ENCODE measurements at places on chromosomes 11 and 22.
A peak's percentile ranks its signal among the peaks of the same experiment; 100 is the strongest.

DNA sequence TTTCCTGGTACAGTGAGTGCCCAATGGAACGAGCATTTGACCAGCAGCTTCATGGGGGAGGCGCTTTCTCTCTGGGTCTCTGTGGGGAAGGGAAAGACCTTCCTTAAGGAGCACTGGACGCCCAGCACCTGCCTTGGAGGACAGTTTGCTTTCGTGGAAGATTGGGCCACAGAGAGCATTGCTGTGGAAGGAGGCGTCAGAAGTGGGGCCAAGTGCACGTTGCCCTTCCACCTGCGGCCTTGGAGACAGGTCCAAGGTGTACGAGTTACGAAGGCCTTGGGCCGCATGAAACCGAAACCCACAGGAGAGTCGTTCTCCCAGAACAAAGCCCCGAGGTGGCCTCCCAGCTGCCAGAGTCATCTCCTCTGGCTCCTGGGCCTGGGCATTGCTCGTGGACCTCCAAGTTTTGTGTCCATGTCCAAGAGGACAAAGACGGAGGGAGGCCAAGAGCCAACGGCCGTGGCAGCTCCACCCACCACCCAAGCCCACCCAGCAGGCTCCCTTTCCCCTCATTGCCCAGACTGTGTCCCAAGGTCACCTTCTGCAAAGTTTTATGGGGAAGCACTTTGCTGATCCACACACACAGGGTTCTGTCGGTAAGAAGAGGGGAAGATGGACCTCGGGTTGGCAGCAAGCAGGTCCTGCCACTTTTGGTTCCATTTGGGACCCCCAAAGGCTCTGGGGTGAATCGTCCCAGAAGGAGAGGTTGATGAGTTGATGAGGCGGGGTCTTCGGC, 5.8 kb upstream of the NLRP6 start:
- peaks cover 7% of the 10 kb centered on the region for H3K27me3 ChIP-seq
- no peak overlapping the region for H3K4me3 ChIP-seq
- no peak overlapping the region for H3K27ac ChIP-seq
- peaks cover 45% of the 10 kb centered on the region for H3K4me1 ChIP-seq
- peak; percentile 19 for DNase-seq
- peaks cover 21% of the 10 kb centered on the region for H3K36me3 ChIP-seq

DNA sequence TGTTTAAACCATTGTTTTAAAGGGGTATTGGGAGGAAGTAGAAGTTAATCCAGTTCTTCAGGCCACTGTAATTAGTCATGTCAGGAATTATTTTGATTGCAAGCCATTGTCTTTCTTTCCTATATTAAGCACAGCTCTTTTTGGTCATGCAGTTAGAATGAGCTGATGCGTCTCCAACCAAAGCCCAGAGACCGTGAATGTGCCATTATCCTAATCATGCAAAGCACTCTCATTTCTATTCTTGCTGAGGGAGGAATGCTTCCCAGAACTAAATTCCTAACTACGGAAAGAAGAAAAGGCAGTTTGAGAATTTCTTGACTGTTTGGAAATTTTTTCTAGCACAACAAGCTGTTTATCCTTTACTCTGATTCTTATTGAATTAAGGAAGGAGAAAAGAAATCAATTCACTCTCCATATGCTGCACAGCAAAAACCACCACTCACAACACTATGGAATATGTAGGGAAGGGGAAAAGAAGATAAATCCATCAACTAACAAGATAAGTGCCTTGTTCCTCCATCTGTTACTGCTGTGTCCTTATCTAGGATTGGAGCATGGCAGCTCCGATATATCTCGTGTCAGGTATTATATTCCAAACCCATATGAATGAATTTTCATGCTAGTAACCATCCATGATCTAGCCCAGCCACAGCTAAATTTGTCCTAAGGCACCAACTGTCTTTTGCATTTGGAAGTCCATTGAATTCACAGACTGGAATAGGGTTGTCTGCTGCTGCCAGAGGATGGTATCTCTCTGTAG, 70.8 kb downstream of the NTM start:
- H3K27me3 ChIP-seq, result no peaks in the 10 kb centered on the region
- no peak for DNase-seq
- no peak overlapping the region for H3K27ac ChIP-seq
- no peak overlapping the region for H3K4me3 ChIP-seq
- H3K36me3 ChIP-seq, result no peaks in the 10 kb centered on the region

DNA sequence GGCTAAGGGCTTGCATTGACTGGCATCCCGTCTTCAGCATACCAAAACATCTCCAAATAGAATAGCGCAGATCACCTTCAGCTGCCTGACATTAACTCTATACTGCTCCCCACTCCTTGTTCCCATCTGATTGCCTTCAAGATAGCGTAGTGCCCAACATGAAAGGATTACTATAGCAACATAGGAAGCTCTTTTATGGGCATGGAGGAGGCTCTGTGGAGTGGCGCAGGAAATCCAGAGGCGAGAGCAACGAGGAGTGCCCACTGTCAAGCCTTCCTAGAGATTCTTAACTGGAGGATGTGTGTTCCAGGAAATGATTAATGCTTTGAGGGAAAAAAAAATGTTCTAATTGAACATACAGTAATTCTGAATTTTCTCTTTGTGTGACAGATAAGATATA, 213.3 kb downstream of the CADM1 start:
- DNase-seq, result no peak
- no peaks in the 10 kb centered on the region for H3K4me1 ChIP-seq
- no peaks in the 10 kb centered on the region for H3K36me3 ChIP-seq
- no peaks in the 10 kb centered on the region for H3K27me3 ChIP-seq
- no peak overlapping the region for H3K4me3 ChIP-seq

DNA sequence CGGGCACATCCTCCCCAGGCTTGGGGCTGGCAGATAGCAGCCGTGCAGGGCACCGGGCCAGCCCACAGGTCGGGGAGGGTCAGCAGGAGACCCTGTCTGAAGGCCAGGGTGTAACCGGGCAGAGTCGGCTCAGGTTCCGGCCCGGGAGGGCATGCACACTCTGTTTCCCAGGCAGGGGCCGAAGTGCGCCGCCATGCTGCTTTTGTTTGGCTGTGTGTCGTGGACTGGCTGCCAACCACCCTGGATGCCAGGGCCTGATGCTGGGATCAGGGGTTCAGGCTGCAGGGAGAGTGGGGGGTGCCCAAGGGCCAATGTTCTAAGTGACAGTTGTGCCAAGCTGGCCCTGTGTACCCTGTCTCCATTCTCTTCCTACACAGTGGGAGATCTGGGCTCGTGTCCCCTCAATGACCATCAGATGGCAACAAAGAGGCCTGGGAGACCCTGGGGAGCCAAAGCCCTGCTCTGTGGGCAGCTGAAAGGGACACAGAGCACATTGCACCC, 120.9 kb upstream of the B3GAT1 start:
- DNase-seq, result no peak
- peaks cover 19% of the 10 kb centered on the region for H3K27me3 ChIP-seq
- no peaks in the 10 kb centered on the region for H3K36me3 ChIP-seq
- no peak overlapping the region for H3K4me3 ChIP-seq

Data from activated CD8-positive, alpha-beta T cell treated with anti-CD3 and anti-CD28 coated beads, Interleukin-2, amount 10 ng/mL, durations not matched to agents 7 days and 5 days (primary cell).